ENCODE measurements at places on chromosomes 4 and X.

- no peak for DNase-seq
Measured at GRCh38 chr4:177441061-177441802, 1.0 kb downstream of the AGA start.

DNA sequence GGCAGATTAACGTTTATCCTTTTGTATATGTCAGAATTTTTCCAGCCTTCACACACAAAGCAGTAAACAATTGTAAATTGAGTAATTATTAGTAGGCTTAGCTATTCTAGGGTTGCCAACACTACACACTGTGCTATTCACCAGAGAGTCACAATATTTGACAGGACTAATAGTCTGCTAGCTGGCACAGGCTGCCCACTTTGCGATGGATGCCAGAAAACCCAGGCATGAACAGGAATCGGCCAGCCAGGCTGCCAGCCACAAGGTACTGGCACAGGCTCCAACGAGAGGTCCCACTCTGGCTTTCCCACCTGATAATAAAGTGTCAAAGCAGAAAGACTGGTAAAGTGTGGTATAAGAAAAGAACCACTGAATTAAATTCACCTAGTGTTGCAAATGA lies 94.8 kb downstream of the TET2 start:
- DNase-seq = no peak

DNA sequence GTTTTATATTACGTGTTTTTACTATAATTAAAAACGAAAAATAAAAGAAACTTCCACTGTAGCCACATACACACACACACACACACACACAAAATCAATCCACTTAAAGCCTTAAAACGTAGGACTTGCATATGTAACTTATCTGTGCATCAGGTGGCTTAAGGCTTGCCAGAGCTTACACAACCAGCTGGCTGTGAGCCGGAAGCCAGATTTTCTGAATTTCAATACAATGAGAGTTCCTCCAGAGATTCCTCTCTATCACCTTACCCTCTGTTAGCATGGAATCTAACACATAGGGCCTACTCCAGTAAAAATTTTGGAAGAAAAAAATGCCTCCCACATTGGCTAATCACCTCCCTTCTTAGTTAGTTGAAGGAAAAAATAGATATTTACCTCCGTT lies 27.9 kb upstream of the SLITRK4 start:
- no peak for DNase-seq

DNA sequence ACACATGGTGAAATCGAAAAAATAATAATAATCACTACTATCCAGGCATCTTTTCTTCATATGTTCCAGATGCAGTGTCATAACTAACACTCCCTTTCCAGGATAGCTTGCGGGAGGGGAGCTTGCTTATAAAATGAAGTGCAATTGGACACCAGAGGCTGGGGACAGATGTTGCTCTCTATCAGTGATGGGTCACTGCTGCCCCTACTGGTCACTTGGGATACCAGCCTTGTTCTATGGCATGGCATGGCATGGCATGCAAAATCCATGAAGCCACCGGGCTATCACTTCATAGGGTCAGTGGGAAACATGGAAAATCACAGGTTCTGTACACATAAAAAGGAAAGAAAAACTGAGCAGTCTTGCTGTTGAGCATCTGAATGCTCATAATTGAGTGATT lies 168.1 kb downstream of the GLRA2 start:
- DNase-seq = no peak

DNA sequence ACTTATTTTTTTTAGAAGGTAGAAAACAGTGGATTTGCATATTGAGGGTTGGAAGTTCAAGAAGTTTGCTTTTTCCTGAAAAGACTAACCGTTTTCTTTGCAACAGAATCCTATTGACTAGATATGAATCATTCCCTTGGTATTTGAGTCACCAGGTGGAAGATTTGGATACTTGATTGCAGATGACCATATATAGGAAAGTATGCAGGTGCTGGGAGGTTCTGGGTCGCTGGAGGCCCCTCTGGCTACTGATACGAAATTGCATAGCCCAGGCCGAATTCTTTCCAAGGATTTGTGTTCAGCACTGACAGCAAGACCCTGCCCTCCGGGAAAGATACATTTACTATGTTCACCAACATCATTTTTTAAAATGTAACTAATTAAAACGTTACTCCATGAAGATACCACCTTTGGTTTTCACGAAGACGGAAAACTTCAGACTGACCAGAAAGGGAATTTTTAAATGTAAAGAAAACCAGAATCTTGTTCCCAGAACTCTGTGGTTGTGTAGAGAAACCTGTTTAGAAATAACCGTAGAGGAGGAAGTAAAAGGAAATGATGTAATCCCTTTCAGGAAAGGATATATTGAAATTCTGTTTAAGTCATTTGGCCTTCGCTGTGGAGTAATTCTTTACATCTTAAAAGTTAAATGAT lies 946 bp downstream of the ANXA3 start:
- no peak for DNase-seq

DNA sequence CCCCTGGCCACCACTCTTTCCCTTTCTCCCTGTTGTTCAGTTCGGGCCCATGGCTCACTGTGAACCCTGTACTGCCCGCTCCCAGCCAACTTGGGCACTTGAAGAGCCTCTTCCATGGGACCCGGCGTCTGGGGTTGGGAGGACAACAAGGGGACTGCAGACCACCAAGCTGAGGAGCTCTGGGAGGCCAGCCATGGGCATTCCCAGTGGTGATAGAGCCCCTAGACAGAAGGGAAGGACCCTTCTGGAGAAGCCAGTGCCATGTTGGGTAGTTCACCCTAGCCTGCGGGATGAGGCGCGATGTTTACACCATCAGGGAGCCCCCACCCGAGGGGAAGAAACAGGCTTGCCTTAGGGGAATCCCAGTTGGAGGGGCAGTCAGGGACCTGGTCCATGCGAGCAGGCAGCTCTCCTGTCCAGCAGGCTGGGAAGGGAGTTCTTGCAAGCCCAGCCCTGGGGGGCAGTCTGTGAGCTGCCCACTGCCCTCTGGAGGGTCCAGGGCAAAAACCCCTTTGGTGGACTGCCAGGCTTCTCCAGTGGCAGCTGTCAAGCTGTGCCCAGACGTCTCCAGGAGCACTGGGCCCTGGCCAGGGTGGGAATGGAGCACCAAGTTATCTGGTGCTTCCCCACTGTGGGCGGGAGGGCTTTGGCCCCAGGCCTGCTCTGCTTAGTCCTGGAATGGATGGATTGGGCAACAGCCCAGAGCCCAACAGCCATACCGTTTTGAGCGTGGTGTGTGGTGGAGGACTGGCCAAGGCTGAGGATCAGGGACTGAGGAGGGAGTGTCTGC lies 23.7 kb upstream of the UBA1 start:
- DNase-seq = no peak

DNA sequence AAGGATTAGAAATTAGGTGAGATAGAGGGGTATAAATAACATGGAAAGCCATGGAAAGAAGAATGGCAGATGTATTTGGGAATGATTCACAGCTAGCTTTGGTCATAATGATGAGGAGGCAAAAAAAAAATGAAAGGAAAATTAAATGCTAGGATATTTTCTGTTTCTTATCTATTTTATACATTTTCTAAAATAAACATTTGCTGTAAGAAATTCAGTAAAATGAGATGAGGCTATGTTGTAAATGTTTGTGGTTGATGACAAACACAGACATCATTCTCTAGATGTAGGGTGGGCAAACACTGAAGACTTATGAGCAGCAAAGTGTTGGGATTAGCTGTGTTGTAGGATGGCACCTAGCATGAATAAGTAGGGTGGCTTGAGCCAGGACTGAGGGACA lies 407.1 kb downstream of the IL15 start:
- no peak for DNase-seq

GRCh38 chr4:56213543-56213942 lies 173.7 kb downstream of the AASDH start:
- DNase-seq = no peak

GRCh38 chr4:141912831-141913230 lies 276.4 kb downstream of the IL15 start:
- DNase-seq = no peak

- DNase-seq = no peak
Measured at GRCh38 chr4:84914686-84915395, 51.6 kb downstream of the WDFY3 start.

- no peak for DNase-seq
Measured at GRCh38 chr4:84917086-84917821, 49.2 kb downstream of the WDFY3 start.

DNA sequence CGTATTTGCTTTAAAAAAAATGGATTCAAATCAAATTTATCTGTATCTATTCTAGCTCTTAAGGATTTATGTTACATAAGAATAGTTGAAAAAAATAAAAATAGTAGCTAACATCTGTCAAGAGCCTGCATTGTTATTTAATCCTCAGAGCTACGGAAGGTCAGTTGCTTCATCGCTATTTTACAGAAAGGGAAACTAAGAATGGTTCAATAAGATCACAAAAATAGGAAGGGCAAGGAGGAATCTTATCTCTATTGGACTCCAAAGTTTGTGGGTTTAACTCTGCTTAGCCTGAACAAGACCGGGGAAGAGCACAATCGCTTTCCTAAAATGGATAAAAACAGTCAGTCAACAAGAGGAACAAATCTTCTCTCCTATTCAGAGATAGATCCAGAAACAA lies 270.2 kb upstream of the SMIM31 start:
- DNase-seq = no peak

DNA sequence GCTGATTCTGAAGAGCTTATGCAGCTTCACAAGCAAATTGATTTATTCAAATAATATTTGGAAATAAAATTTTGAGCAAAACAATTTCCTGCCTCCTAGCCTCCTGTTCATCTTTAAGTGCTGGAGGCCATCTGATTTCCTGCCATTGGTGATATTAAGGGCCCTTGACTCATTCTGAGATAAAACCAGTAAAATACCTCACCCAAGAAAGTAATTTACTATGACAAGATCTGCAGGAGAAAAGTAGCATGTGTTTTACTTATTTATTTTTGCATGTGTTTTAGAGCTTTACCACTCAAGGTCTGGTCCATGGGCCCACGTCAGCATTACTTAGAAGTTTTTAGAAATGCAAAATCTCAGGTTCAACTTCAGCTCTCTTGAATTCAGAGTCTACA lies 67.7 kb downstream of the DCLK2 start:
- DNase-seq = no peak

DNA sequence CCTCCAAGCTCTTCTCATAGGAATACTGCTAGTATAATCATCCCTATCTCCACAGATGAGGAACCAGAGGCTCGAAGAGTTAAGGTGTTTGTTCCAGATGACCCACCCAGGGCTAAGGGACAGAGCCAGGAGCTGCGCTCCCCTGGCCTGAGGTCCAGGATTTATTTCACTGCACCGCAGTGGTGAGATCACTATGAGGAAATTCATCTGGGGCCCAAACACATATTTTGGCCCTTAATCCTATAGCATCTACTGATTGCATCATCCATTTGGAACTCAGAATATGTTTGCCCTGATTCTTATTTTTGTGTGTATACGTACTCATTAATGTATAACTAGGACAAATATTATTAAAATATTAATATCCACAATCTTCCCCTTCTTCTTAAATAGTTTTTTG lies 100.1 kb upstream of the RBPJ start:
- no peak for DNase-seq

GRCh38 chr4:21697583-21697982 lies 251.0 kb downstream of the KCNIP4 start:
- no peak for DNase-seq

DNA sequence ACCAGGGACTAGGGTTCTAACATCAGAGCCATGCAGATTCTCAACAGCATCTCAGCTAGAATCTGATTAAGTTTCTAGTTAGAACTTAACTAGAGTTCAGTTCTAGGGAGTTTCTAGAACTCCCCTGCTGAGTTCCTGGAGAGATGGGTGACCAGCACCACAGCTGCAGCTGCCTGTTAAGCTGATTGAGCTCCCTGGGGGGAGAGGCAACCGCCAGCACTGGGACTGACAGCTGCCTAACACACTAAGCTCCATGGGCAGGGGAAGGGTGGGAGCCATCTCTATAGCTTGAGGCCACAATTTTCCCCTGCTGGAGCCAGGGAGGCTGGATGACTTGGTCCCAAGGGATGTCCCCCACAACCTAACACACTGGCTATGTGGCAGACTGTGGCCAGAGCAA lies 84.2 kb downstream of the CHIC1 start:
- DNase-seq = no peak

DNA sequence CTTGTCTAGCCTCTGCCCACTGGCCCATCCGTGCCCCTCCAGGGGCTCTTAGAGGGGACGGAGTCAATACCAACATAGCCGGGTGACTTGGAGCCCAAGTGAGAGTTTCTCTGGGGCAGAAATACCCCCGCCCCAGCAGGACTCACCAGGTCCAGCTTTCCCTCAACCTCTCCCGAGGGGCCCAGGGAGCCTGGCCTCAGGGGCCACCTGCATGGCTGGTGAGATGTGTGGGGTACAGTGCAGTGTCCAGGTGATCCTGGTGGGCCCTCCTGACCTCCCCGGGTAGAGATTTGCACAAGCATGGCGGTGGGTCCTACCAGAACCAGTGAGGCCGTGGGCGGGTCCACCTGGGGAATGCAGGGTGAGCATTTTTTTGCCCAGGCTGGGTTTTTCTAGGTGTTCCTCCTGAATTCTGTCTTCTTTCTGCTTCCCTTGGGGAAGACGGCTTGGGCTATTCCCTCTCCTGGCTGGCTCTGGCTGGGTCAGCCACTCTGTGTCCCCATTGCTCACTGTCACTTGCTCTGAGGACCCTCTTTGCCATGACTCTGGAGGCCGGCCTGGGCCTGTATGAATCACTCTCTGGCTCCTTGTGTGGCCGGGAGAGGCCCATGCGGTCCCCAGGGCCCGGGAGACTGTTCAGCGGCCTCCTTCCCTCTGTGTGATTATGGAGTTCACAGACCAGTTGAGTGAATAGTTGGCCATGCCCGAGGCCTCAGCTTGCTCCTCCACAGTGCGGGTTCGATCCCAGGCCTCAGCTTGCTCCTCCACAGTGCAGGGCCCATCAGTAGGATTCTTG lies 71.0 kb upstream of the NKX1-1 start:
- DNase-seq = no peak

- DNase-seq = no peak
Measured at GRCh38 chr4:159317203-159317602, 214.3 kb downstream of the RAPGEF2 start.

- no peak for DNase-seq
Measured at GRCh38 chr4:137819964-137820383, 287.7 kb upstream of the PCDH18 start.

GRCh38 chr4:48991357-48991756 lies 5.3 kb downstream of the CWH43 start:
- no peak for DNase-seq

- DNase-seq = no peak
Measured at GRCh38 chrX:153901753-153902140, 2.7 kb upstream of the AVPR2 start.

GRCh38 chrX:146241902-146242301 lies 424.3 kb downstream of the SLITRK2 start:
- no peak for DNase-seq

- no peak for DNase-seq
Measured at GRCh38 chr4:175703956-175704600, 108.0 kb downstream of the GPM6A start.

GRCh38 chrX:39065051-39065871 lies 264.0 kb downstream of the MID1IP1 start:
- no peak for DNase-seq

GRCh38 chr4:105140684-105141490 lies 5.8 kb upstream of the TET2 start:
- no peak for DNase-seq

DNA sequence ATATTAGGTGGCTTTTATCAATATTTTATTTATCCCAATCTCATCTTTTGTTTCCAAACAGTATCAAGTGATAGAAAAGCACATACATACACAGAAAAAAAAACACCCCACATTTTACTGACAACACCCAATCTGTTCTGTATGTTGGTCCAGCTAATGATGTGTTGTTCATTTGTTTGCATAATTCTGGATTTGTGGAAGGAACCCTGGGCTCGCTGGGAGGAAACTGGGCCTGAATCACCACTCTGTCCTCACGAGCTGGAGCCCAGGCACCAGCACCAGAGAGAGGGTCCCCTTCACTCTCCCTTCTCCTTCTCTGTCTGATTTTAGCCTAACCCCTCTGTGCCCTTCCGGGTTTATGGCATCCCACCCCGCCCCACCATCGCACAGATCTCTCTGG lies 79.8 kb downstream of the PSAPL1 start:
- DNase-seq = no peak

Measured in stimulated activated CD4-positive, alpha-beta T cell treated with anti-CD3 and anti-CD28 coated beads, Interleukin-1b, Interleukin-23, amount 100 ng/mL, for 1 hour (primary cell).